Astrocyte of the spinal cord (primary cell): ENCODE measurements at places on chromosomes 12 and 14.

- DNase-seq = no peak
Observed at GRCh38 chr14:24260780-24261157, 2.2 kb downstream of the TGM1 start.

DNA sequence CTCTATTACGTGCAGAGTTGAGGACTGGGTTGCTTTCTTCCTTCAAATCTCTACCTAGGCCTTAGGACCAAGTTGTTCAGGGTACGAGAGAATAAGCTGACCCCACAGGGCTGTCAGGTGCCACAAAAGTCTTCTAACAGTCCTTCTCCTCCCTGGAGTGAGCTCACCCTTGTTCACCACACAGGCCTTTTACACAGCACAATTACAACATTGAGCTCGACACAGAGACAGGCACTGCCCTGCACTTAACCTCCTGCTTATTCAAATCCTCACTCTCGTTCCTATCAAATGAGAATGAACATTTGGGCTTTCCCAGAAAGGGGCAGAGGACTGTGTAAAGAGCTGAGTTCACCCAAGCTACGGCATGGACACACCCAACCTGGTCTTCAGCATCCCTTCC, 2.4 kb downstream of the GALNT6 start:
- no peak for DNase-seq

- no peak for DNase-seq
Observed at GRCh38 chr12:117412465-117413188, 51.2 kb upstream of the NOS1 start.

GRCh38 chr12:31236998-31237637, 88.8 kb downstream of the SINHCAF start:
- no peak for DNase-seq

- no peak for DNase-seq
Observed at GRCh38 chr12:124442281-124442680, 125.1 kb downstream of the NCOR2 start.

DNA sequence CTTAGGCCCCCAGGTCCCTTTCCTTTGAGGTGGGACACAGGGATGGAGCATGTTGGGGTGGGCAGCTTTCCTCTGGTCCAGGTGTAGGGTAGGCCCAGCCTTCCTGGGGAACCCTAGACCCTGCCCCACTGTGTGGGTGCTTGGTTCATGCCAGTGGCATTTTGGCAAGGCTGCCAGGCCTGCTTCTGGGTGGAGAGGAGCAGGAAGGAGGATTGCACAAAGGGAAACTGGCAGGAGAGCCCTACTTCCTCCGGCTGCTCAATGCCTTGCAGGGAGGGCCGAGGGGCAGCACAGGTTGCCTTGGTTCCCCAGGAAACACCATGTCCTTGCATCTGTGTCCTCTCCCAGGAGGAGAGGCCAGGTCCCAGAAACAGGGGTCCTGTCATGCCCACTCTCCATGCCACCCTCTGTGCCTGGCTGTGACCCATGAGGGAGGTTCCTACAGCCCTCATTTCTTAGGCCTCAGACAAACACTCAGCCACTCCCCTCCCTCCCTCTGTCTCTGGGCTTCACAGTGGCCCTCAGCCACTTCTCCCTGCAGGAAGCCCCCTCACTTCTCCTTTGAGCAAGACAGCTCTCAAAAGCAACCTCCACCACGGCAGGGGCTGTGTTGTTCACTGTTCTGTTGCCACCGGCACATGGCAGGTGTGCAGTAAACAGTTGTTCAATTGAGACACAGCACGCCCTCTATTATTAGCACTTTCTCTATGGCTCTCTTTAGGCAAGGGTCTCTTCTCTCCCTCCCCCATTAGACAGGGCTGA, 6.8 kb upstream of the KRT80 start:
- DNase-seq = no peak

DNA sequence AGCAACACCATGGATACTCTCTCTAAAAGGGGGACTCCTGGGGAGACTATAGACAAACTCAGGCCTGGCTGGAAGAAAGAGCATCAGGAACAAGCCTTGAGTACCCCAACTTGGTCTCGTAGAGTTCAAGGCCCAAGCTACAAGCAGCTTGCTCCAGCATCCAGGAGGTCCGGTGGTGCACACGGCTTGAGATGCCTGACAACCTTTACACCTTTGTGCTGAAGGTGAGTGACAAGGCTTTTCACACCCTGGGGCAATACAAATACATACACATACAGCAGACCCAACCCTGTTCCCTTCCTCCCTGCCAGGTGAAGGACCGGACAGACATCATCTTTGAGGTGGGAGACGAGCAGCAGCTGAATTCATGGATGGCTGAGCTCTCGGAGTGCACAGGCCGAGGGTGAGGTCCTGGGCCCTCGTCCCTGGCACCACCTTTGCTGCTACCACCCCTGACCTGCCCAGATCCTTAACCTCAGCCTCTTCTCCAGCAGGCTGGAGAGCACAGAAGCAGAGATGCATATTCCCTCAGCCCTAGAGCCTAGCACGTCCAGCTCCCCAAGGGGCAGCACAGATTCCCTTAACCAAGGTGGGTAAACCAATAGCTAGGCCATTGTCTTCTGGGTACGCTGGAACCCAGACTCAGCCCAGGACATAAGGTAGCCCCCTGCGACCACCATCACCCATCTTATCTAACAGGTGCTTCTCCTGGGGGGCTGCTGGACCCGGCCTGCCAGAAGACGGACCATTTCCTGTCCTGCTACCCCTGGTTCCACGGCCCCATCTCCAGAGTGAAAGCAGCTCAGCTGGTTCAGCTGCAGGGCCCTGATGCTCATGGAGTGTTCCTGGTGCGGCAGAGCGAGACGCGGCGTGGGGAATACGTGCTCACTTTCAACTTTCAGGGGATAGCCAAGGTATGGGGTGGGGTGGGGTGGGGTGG, 41.2 kb downstream of the SH2B3 start:
- DNase-seq = no peak

DNA sequence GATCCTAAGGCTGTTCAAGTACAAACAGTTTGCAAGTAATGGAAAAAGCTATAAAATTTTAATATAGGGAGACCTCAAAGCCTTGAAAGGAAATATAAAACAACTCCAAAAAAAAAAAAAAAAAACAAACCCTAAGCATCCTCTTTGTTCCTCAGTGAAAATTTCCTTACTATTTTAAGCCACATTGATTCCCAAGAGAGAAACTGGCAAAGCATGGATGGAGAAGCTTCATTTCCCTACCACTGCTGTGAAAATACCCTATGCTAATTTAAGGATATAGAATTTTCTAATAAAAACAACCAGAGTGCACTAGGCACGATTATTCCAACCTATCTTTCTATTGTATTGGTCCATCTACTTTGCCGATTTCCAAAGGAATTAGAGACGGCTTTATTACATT, 283.1 kb downstream of the CACNA1C start:
- no peak for DNase-seq

GRCh38 chr12:69471667-69472385, 1.6 kb downstream of the FRS2 start:
- DNase-seq = no peak

- no peak for DNase-seq
Observed at GRCh38 chr12:65656156-65656882, 168.0 kb upstream of the HMGA2 start.

DNA sequence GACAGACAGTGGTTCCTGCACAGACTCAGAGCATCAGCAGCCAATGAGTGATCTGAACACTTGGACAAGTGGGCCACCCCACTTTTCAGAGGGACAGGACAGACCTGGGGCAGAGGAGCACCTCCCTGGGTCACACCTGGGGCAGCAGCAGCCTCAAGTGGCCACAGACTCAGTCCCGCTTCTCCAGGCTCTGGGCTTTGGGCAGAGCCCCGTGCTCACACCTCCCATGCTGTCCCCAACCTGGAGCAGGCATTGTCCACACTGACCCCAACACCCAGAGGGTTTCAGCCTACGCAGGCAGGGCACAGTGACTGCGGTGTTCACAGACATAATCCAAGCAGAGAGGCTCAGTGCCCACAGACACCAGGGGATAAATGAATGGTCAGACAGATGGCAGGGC, 135.5 kb upstream of the SFSWAP start:
- DNase-seq = no peak

DNA sequence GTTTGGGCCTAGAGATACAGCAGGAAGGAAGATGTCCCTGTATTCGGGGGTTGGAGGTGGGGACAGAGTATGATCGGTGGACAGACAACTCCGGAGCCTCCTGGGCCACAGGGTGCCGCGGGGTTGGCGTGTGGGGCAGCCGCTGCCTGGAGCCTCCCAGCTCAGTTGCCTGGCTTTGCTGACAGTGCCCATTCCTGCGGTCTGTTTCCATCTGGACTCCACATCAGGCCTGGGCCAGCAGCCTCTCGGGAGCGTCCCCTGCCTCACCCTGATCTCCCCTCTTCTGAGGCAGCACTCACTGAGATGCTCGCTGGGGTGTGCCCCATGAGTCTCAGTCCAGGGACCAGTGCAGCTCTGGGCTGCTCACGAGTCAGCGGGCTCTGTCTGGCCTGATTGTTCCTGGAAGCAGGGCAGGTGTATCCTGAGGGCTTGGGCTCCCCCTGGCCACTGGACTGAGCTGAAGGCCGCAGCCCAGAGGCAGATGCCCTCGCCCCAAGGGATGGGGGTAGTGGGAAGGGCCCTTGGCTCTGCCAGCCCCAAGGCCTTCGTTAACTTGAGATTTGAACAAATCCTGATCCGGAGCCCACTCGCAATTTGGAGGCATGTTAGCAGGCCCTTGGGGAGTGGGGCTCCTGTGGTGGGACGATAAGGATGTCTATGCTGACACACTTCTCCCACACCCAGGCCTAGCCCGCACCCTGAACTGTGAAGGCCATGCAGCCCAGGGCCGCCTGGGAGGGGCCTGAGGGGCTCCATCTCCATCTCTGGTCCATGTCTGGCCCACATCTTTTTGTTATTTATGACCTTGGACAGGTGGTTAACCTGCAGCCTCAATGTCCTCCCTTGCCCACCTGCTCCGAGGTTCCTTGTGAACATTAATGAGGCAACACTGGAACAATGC, 7.5 kb downstream of the HIP1R start:
- DNase-seq = no peak

DNA sequence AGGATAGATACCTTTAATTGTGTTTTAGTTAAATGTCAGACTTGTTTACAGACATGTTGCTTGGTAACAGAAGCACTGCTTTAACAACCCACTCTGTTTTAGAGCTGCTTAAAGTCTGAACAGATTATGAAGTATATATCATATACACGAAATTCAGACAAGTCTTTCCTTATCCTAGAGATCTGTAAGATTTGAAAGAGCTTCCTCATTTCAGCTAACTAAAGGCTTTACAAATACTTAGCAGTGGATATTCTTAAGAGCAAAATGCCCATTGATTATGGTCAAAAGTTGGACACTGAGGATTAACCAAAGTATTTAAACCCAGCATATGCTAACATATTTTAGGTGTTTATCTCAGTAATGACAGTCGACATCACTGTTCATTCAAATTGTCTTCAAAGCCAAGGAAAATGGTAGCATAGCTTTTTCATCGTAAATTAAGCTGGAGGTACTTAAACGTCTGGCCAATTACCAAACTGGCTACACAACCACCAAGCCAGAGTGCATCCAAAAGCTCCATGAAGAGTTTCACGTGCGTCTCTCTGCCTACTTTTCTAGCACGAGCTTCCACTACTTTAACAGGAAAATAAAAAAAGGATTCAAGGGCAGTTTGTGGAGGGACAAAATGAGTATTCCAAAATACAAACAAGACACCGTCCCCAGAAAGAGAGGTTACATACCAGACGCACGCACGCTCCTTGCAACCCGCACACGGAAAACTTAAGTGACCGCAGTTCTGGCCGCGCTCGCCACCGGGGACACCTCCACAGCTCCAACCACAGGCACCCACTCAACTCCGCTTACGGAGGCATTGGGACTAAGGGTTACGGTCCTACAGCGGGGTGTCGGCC, 565 bp downstream of the CEP83 start:
- peak; percentile 60 for DNase-seq

DNA sequence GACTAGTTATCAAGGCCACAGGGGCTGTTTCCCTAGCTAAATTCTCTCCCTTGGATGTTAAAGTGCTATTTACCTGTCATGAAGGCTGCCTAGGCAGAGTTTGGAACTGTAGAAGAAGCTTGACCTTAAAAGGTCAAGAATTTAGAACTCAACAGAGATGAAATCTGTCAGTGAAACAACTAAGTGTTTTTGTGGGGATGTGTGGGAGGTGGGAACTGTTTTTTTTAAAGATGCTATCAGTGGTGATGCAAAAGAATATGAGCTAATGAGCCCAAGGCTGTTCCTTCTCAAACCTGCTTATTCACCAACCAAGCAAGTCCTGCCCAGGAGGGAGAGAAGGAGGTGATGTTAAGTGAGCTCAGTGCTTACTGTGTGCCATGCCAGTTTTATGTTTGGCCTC, 40.8 kb upstream of the POC1B start:
- no peak for DNase-seq

DNA sequence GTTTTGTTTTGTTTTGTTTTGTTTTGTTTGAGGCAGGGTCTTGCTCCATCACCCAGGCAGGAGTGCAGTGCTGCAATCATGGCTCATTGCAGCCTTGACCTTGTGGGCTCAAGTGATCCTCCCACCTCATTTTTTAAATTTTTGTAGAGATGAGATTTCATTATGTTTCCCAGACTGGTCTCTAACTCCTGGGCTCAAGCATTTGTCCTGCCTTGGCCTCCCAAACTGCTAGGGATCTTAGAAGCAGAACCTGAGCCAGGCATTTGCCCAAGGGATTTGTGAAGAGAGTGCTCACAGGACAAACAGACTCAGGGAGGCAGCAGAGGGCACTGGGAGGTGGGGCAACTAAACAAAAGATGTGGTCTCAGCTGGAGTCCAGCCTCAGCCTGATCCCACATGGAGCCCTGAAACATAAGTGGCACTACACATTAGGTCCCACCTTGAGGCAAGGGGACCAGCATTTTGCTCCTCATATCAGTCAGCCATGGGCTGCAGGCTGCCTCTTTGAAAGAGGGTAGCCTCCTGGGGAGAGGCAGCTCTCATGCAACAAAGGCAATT, 86.2 kb upstream of the CMKLR1 start:
- DNase-seq = no peak

DNA sequence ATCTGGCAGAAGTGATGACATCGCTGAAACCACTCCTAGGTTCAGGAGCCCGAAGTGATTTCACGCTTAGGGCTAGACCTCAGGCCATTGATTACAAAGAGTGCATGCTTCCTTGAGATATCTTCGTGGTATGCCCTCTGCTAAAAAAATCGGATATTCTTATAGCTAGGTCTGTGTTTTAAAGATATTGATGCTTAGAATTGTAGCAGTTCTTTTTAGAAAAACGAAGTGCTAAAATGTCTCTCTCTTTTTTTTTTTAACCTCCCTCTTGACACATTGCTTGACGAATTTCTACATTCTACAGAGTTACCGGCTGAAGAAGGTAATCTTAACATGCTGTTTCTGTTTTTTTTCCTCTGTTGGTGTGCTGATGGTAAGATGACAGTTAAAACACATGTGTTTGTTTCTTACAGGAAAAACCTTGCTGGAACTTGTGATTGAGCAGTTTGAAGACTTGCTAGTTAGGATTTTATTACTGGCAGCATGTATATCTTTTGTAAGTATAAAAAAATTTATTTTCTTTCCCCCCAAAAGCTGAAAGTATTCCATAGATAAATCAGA, 1.3 kb downstream of the ATP2A2 start:
- peak; percentile 33 for DNase-seq

DNA sequence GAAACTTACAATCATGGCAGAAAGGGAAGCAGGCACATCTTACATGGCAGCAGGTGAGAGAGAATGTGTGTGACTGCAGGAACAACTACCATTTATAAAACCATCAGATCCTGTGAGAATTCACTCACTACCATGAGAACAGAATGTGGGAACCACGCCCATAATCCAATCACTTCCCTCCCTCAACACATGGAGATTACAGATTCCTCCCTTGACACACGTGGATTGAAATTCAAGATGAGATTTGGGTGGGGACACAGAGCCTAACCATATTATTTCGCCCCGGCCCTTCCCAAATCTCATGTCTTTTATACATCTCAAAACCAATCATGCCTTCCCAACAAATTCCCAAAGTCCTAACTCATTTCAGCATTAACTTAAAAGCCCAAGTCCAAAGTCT, 203.6 kb downstream of the C12orf75 start:
- DNase-seq = no peak
